Stimulated activated CD4-positive, alpha-beta T cell treated with anti-CD3 and anti-CD28 coated beads, Interleukin-2, amount 100 ng/mL, for 24 hours (primary cell): ENCODE measurements at places on chromosomes 6 and 20.

DNA sequence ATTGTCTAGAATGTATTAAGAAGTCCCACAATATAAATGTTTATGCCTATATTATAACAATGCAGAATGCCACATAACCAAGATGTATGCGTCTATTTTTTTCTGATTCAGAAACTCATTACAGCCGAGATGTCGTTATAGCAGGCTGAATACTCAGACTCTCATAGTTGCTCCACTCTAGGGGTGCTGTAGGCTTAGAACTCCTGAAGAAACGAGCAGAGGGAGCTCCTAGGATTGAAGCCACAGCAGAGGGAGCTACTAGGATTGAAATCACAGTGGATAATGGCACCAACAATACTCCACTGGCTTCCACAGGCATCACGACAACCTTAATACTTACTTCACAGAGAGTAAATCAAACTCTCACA lies 208.9 kb downstream of the KIF16B start:
- DNase-seq: no peak

DNA sequence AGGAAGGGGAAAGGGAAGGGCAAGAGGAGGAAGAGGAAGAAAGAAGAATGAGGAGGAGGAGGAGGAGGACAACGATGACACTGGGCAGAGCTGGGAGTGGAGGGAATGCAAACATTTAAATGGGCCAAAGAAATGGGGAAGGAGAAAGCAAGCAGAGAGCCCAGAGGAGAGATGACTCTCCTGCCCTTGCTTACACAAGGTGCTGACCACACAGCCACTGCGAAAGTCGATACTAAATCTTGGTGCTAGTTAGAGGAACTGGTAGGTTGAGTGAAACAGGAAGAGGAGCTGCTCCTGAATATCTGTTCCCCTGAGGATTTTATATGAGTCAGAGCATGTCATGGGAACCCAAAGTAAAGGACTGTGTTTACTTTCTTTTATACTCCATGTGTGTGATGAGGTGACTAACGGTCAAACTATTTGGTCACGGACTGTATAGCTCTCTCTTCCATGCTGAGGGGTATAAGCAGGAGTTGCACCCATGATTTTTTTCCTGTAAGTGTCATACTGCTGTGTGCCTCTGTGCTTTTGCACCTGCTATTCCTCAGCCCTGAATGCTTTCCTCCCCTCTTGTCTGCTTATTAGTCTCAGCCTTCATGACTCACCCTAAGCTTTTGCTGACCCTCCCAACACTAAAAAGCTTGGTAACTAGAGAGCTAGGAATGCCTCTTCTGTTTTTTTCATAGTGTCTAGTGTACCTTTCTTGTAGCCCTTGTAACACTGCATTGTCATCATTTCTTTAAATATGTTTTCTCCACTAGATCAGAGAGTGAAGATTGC lies 9.5 kb upstream of the PAQR8 start:
- DNase-seq: no peak

- no peak for DNase-seq
Measured at GRCh38 chr20:33521461-33521860, 31.6 kb downstream of the CBFA2T2 start.

DNA sequence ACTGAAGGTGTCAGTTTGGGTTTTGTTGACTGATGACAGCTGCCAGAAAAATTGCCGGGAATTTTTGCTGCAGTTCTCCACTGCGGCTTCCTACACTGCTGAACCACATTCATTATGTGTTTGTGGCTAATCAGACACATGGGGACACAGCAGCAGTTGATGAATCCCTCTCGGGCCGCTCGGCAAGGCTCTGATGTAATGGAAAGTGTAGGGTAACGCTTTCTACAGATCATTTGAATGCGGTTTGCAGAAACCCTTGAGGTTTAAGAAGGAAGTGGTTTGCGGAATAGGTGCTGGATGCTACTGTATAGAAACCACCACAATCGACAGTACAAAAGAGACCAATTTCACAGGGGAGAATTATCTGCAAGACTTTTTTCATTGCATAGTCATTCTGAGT lies 138.7 kb upstream of the SASH1 start:
- peak; percentile 64 for DNase-seq

DNA sequence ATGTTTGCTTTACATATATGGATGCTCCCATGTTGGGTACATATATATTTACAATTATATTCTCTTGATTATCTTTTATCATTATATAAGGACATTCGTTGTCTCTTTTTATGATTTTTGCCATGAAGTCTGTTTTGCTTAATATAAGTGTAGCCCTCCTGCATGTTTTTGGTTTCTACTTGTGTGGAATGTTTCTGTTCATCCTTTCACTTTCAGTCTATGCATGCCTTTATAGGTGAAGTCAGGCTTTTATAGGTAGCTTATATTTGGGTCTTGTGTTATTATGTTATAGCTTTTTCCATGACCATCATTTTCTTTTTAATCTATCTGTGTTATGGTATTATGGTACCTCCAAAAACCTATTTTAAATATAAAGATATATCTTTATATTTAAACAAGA lies 612.5 kb upstream of the HS3ST5 start:
- DNase-seq: no peak

- no peak for DNase-seq
Measured at GRCh38 chr6:163840880-163841279, 426.4 kb downstream of the QKI start.

- no peak for DNase-seq
Measured at GRCh38 chr6:152351742-152352141, 285.4 kb downstream of the SYNE1 start.

DNA sequence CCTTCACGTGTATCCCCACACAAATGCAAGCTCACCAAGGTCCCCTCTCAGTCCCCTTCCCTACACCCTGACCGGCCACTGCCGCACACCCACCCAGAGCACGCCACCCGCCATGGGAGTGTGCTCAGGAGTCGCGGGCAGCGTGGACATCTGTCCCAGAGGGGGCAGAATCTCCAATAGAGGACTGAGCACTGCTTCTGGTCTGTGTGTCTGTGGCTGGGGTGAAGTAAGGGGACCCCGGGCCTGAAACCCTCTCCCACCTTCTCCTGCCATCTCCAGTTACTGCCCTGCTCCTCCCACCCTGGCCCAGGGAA lies 8.3 kb downstream of the MYL9 start:
- no peak for DNase-seq

DNA sequence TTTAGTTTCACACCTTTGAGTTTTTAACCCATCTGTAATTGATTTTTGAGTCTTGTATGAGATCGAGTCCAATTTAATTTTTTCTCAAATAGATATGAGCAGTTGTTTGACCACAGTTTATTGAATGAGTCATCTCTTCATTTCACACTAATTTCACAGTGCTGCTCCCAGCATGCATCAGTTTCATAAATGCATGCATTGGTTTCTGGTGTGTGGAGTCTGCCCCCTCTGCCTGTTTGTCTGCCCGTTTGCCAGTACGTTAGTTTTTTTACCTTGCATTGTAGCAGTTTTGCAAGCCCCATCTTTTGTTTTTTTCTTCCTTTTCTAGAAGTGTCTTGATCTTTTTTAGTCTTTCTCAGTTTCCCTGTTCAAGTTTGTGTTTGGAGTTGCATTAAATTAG lies 11.9 kb downstream of the SLX4IP start:
- DNase-seq: peak; percentile 59

- DNase-seq: no peak
Measured at GRCh38 chr6:48933136-48933535, 529.9 kb downstream of the MMUT start.

DNA sequence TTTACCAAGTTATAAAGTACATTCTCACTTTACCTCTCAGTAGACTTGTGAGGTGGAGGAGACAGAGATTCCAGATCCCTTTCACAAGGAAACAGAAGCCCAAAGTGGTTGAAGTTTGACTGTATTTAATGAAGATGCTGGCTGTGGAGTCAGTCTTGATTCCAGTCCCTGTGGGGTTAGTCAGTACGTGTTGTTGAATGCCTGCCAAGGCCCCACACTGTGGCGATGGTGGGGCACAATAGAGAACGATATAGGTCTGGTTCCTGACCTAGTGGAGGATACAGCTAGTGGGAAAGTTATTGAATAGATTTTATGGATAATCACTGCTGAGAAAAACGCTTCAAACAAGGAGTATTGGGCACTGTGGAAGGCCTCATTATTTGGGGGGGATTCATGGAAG lies 71.4 kb downstream of the LRRC1 start:
- no peak for DNase-seq

DNA sequence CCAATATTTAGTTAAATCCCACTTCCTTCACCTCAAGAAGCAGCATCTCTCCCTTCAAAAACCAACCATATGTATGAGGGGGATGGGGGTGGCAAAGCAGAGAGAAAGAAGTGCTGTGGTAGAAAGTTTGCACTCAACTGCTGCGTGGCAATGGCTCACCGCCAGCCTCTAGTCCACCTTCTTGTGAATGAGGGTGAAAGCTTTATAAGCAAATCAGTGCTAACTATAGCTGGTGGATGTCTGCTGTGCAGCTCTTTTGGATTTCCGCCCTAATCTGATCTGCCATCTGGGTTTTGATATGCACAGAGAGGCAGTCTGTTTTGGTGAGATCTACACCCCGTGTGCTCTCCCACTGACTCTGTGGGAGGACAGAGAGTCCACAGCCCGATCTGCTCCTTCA lies 281.2 kb upstream of the SUPT3H start:
- no peak for DNase-seq

DNA sequence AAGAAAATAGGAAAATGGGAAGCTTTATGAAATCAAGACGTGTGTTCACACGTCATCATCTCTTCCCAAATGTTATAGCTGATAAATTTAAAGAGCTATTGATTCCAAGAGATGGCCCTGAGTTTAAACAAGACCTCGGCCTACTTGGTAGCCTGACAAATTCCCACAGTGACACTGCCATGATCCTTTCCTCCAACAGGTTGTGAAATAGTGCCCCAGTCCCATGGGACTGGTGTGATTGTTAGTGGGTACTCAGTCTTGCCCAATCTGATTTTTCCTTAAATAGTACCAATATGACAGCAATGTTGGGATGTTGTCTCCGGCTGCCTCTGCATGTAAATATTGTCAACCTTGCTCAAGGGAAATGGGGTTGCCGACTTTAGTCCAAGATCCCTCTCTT lies 34.5 kb downstream of the RIOK1 start:
- no peak for DNase-seq

DNA sequence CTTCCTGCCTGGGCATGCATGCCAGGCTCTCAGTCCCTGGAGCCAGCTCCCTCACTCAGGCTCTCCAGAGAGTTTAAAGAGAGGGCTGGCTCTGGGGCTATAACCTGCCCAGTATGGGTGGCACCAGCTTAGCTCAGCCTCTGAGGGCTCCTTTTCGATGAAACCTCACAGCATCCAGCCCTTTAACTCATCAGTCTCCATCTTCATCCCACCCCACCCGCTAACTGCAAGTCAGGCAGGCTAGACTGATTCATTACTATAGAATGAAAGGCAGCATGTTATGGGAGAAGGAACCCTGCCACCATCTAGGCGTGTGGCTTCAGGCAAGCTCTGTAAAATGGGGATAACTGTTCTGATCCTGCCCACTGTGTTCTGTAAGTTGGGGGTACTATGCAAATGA lies 53.5 kb downstream of the RAB44 start:
- DNase-seq: no peak

DNA sequence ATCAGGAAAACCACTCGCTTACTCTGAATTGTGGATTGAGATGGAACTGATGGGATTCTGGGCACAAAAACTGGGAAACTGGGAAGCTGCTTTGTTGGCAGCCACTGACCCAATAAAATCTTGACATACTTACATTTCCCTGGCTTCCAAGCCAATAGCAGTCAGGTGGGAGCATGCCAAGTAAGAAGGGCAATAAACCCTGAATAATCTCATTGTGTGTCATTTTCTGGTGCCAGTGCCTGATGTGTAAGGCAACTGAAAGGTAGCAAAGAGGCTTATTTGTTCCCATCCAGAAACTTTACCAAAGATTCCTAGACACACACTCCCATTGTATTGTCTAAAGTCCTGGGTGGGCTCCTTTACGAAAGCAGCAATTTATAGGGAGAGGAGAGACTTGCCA lies 93.2 kb downstream of the TBX18 start:
- DNase-seq: no peak

DNA sequence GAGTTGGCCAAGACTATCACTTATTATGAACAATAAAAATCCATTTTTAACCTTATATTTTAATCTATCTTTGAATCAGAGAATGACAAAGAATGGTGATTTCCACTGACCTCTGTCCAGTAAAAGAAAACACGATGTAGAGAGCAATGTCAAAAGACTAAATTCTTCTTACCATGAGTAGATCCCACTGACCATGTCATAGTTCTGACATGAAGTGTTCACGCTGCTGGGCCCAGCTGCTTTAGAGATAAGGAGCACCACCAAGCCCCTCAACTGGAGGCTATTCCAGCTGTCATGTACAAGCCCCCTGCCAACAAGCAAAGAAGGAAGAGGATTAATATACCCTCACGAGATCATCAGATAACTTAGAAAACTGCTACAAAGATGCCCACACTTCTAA lies 125.3 kb downstream of the PDSS2 start:
- DNase-seq: no peak

DNA sequence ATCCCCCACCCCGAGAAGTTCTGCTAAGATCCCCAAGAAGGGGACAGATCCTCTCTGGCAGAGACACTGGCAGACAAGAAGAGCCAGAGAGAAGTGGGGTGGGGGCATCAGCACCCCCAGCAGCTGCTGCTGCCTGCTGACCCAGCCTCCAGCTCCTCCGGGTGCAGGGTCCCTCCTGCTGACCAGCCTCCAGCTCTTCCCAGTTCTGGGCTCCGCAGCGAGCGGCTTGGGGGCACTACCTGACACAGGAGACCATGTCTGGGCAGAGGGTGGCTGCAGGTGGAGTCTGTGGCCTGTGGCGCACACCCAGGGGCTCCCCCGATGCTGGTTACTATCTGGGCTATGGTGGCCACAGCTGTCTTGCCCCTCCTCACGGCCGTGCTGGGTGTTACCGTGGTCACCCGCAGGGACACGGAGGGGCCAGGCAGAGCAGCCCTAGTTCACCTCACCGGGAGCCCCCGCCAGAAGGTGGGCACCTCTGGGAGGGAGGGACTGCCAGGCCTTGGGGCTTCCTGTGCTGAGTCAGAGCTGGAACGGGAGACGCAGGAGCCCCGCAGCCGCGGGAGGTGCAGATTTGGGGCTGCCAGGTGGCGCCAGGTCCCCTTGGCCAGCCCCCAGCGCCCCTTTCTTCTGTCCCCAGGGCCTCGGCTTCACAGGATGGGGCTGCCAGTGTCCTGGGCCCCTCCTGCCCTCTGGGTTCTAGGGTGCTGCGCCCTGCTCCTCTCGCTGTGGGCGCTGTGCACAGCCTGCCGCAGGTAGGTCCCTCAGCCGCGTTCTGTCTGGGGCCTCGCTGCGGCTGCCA lies 630 bp downstream of the LIME1 start:
- DNase-seq: peak; percentile 57
